Astrocyte (in vitro differentiated cells and primary cell): ENCODE measurements at places on chromosomes 2 and 18. TPM values are rescaled to one million over a fixed set of nuclear protein-coding genes. Genes with fewer than 3 reads are reported as not detected.

SLC5A7 gene
- total RNA-seq: 0.05 TPM in 1 of 2 replicates, not detected in the other

NETO1 gene
- 18.4 and 19.8 TPM in 2 replicates for total RNA-seq

UGT1A9 gene
- total RNA-seq: not detected in 2 replicates

L3MBTL4 gene
- total RNA-seq: 0.52 and 0.58 TPM in 2 replicates

MARCHF4 gene
- total RNA-seq: 28.1 and 42.8 TPM in 2 replicates

INHA gene
- 0.52 and 0.99 TPM in 2 replicates for total RNA-seq

LCT gene
- not detected in 2 replicates for total RNA-seq

CIB4 gene
- total RNA-seq: not detected in 2 replicates

C2orf42 gene
- 15.2 and 20.7 TPM in 2 replicates for total RNA-seq

TANC1 gene
- total RNA-seq: 45.0 and 45.2 TPM in 2 replicates

TEX44 gene
- total RNA-seq: not detected in 2 replicates

ANKRD30BL gene
- total RNA-seq: not detected in 2 replicates

LRP2 gene
- total RNA-seq: 0.79 and 1.00 TPM in 2 replicates

MSTN gene
- total RNA-seq: not detected in 2 replicates

TP53I3 gene
- 83.6 and 93.2 TPM in 2 replicates for total RNA-seq

CCDC74B gene
- total RNA-seq: 3.0 and 3.7 TPM in 2 replicates

RGPD3 gene
- 0.10 and 0.16 TPM in 2 replicates for total RNA-seq

DLX1 gene
- total RNA-seq: 0.27 TPM in 1 of 2 replicates, not detected in the other

ITPRIPL1 gene
- 0.10 and 0.45 TPM in 2 replicates for total RNA-seq

PNPT1 gene
- total RNA-seq: 45.7 and 57.1 TPM in 2 replicates

ZNF892 gene
- 4.8 and 5.9 TPM in 2 replicates for total RNA-seq

SLC9A4 gene
- total RNA-seq: 0.07 and 0.09 TPM in 2 replicates

CAPG gene
- total RNA-seq: 59.3 and 68.2 TPM in 2 replicates

TDRD15 gene
- not detected in 2 replicates for total RNA-seq

TEKT4 gene
- total RNA-seq: not detected in 2 replicates

DAW1 gene
- total RNA-seq: 0.75 and 0.86 TPM in 2 replicates
